B cell (primary cell): ENCODE measurements at places on chromosomes 13 and 19. TPM values are rescaled to one million over a fixed set of nuclear protein-coding genes. Genes with fewer than 3 reads are reported as not detected.
A peak's percentile ranks its signal among the peaks of the same experiment; 100 is the strongest.

Gene TIMM29
- 24.2 and 26.1 TPM in 2 replicates for total RNA-seq

Gene FLT1
- 1.2 and 1.8 TPM in 2 replicates for total RNA-seq

Gene BEST2
- total RNA-seq: not detected in 2 replicates

Gene HNRNPM
- total RNA-seq: 207 and 221 TPM in 2 replicates

Gene BCL3
- 135 and 147 TPM in 2 replicates for total RNA-seq

Gene PGLYRP1
- total RNA-seq: not detected in 2 replicates

Gene NCR1
- total RNA-seq: not detected in 2 replicates

Gene TMEM221
- total RNA-seq: not detected in 2 replicates

Gene ZNF829
- 8.4 and 9.6 TPM in 2 replicates for total RNA-seq

Gene PNMA8A
- total RNA-seq: not detected in 2 replicates

Gene TYROBP
- total RNA-seq: 2.7 and 3.3 TPM in 2 replicates

Gene ZNF66
- 25.0 and 27.7 TPM in 2 replicates for total RNA-seq

Gene C13orf46
- 4.8 and 5.4 TPM in 2 replicates for total RNA-seq

Gene SERPINE3
- not detected in 2 replicates for total RNA-seq

Gene PCDH17
- total RNA-seq: not detected in 2 replicates

Gene JSRP1
- 2.8 and 3.0 TPM in 2 replicates for total RNA-seq

Gene ZNF560
- not detected in 2 replicates for total RNA-seq

- no peak for DNase-seq
Observed at GRCh38 chr19:1416014-1416841, 8.8 kb downstream of the DAZAP1 start.

- no peak for DNase-seq
Observed at GRCh38 chr13:94936633-94937032, 224.3 kb upstream of the SOX21 start.

DNA sequence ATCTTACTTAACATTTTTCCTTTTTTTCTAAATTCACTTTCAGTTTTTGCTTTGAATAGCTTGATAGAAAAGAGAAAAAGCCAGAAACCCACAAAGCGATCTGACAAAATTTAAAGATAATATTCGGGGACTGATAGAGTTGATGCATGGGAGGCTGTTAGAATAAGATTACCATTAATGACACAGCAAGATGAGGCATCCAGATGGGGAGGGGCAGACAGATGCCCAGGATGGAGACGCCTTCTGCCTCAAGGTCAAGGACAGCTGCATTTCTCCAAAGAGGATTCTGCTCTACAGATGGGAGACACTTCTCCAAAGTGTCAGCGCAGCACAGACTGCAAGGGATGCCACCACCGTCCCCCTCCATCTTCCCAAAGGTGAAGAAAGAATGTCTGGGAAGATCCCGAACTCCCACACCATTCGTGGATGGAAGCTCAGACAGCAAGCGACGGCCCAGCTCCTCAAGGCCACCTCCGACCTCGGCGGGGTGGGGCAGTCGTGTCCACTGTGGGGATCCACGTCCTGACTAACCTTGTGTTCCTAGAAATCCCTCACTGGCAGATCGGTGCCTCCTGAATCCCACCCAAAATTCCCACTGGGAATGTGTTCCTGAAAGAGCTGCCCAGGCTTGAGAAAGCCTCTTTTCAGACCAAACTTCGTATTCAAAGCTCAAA is 32.9 kb downstream of the NAXD start:
- no peak for DNase-seq

GRCh38 chr19:12596927-12597548 is 13.6 kb downstream of the ZNF490 start:
- DNase-seq: no peak

DNA sequence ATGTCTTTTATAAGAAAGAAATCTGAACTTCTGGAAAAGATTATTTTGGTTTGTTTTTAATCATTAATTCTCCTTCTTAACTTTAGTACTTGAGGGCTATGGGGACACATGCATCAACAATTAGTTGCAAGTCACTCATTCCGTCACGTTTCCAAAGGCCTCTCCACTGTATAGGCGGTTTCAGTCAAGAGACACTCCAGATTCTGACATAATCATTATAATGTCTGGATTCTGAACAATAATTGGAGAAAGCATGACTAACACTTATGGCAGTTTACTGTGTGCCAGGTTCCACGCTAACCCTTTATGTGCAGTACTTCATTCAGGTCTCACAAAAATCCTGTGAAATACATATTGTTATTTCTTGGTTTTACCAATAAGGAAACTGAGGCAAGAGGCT is 71.9 kb downstream of the TNFRSF19 start:
- no peak for DNase-seq

- peak; percentile 35 for DNase-seq
Observed at GRCh38 chr19:46404055-46404752, 9.2 kb downstream of the CCDC8 start.

GRCh38 chr19:5984600-5984999 is 6.7 kb upstream of the RANBP3 start:
- no peak for DNase-seq

DNA sequence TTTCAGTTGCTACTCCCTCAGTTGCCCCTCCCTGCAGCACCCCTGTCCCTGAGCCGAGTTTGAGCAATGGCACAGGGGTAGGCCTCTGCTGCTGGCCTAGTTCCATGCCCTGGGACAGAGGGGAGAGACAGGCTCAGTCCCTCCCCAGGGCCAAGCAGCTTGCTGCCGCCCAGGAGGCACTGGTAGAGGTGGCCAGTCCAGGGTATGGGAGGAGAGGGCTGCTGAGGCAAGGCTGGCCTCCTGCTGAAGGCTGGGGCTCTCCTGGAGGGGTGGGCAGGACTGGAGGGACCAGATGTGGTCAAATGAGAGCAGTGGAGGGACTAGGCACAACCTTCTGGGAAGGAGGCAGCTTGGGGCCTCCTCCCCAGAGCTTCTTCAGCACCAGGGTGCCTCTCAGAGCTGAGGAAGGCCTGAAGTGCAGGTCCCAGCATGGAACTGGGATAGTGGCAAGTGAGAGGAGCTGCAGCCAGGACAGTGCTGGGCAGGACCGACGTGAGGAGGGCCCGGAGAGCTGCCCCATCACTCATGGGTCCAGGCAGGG is 29.8 kb upstream of the VSTM2B start:
- no peak for DNase-seq

- DNase-seq: peak; percentile 21
Observed at GRCh38 chr19:30682999-30683536, 310.9 kb downstream of the ZNF536 start.

DNA sequence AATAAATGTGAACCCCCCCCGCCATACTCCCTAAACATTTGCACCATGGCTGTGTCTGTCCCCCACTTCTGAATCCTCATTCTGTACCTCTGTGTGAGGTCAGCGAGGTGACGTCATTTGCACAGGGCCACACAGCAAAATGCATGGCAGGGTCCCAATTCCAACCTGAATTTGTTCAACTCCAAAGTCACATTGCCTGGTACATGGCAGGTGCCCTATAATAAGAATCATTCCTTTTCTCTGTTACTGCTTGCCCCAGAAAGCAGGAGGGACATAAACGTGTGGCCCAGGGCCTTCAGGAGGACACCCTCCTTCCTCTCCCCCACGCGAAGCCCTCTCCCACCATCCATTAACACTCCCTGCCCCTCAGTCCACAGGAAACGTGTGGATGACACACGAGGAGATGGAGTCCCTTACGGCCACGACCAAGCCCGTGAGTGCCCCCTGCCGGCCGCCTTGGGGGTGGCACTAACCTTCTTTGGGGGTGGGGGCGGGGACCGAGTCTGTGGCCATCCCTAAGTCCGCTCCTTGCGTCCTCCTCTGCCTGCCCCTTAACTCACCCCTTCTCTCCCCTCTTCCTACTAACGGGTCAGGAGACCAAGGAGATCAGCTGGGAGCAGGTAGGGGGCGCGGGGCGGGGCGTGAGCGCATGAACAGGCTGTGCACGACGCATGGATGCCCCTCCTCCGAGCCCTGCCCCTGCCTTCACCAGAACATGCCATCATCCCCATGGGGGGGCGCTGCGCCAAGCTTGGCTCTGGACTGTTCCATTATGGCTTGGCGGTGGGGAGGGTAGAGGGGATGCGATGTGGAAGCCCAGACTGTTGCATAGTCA is 9.4 kb downstream of the HRC start:
- peak; percentile 80 for DNase-seq

DNA sequence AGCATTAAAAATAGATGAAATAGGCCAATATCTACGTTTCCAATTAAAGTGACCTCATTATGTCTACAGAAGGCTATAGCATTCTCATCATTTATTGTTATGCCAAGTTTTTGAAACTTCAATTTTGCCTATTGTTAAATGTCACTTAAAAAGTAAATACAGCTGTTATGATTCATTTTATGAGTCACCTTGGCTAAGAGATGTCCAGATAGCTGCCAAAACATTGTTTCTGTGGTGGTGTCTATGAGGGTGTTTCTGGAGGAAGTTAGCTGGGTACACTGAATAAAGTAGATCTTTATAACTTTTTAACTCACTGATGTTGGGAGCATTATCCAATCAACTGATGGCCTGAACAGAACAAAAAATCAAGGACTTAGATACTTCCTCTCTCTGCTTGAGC is 1209.7 kb upstream of the PCDH9 start:
- DNase-seq: no peak

DNA sequence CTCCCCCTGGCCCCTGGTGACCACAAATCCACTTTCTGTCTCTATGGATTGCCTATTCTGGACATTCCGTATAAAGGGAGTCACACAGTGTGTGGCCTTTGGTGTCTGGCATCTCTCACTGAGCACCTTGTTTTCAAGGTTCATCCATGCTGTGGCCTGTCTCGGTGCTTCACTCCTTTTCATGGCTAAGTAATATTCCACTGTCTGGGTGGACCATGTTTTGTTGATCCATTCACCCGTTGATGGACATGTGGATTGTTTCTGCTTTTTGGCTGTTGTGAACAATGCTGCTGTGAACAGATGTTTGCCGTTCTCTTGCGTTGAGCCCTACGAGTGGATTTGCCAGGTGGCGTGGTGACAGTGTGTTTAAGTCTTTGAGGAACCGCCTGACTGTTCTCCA is 10.6 kb downstream of the EVI5L start:
- DNase-seq: no peak

DNA sequence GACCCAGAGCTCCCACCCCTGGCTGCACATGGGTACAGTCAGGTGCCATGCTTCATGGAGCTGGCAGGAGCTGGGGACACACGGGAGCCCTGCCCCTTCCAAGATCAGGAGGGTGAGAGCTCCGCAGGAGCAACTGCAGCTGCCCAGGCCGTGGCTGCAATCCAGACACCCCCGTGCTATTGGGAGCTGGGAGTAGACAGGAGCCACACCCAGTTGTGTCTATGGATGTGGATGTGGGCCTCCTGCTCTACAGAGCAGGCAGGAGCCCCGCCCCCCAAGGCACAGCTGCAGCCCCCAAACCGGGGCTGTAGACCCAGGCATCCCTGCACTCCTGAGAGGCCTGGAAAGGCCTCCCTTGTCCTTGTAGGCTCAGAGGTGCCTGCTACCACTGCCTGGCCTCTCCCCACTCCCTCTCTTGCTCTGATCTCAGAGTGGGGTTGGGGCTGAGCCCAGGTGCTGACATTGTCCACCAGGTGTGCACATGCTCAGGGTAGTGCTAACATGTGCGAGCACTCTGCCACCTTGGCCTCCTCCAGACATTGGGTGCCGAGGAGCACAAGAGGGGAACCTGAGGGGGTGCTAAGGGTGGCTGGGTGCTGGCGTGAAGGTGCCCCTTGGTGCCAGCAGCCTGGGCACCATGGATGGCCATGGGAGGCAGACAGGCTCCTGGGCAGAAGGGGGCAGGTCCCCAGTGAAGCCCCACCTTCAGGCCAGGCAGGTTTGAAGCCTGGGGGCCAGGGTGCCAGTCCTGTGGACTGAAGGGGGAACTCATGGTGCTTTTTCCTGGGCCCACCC is 8.0 kb upstream of the BAX start:
- no peak for DNase-seq

DNA sequence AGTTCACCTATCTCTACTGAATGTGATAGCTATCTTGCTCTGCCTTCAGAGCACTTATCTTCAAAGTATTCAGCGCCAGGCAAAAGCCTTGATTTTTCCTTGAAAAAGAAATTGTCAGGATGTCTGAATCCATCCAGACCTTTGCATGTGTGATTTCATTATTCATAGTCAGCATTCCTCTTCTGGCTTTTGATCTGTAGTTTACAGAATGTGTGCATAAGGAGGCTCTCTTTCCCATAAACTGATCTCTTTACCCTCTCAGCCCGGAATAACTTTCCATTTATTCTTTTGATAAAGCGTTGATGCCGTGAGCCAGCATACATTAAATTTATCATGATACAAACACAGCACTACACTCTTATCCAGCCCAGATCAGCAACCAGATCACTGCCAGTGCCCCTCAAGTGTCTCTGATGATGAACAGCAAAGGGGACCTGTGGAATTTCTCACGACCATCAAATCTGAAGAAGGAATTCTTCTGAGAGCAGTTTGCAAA is 130.8 kb downstream of the DNAJC15 start:
- DNase-seq: no peak

GRCh38 chr13:64556376-64556775 is 2673.8 kb downstream of the PCDH9 start:
- DNase-seq: no peak

GRCh38 chr13:26759249-26759906 is 1.2 kb downstream of the GPR12 start:
- DNase-seq: no peak

- DNase-seq: no peak
Observed at GRCh38 chr13:21461131-21461530, 2.0 kb upstream of the ZDHHC20 start.

- DNase-seq: no peak
Observed at GRCh38 chr19:3443840-3444694, 36.3 kb downstream of the SMIM24 start.

DNA sequence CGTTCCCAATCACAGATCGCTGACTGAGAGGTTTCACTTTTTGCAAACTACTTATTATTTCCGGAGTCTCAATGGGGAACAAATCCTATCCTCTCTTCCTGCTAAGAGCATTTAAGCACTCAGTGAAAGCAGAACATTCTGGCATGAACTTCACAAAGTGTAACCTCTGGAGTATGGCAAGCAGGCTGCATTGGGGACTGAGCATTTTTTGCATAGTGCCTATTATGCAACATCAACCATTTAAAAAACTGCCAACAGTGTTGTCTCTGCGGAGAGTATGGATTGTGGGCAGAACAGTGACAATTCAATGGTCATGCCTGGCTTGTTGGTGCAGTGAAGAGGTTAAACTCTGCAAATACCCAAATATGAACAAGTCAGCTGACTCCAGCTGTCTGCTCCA is 484.6 kb downstream of the OLFM4 start:
- DNase-seq: no peak

DNA sequence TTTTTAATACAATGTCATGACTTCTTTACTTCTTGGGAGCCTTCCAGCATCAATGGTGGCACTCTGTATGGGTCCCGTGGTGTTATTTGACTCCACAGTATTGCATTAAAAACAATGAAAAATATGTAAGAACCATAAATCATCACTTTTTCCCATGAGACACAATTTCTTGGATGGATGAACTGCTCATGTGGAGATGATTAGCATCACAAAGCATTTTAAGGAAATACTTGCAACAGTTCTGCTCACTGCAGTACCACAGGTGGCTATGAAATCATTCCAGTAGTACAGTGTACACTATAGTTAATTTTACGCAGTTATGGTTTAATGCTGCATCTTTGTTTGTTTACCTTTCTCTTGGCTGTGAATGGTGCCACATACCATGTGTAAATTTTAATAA is 37.2 kb upstream of the C1QTNF9B start:
- DNase-seq: no peak

- DNase-seq: no peak
Observed at GRCh38 chr13:52319876-52320275, 86.1 kb downstream of the THSD1 start.

GRCh38 chr19:34502582-34503411 is 21.2 kb downstream of the WTIP start:
- DNase-seq: no peak

- DNase-seq: peak; percentile 32
Observed at GRCh38 chr19:16316506-16316882, 8.1 kb upstream of the KLF2 start.
